ENCODE measurements at places on chromosomes 7 and 10. TPM values are rescaled to one million over a fixed set of nuclear protein-coding genes. Genes with fewer than 3 reads are reported as not detected.

C10orf71 gene
- 0.13 TPM for polyA plus RNA-seq

DRGX gene
- polyA plus RNA-seq, result not detected

CADPS2 gene
- 67.2 TPM for polyA plus RNA-seq

AEBP1 gene
- polyA plus RNA-seq, result 79.6 TPM

PTPRE gene
- 5.6 TPM for polyA plus RNA-seq

VWC2 gene
- 1.1 TPM for polyA plus RNA-seq

ACTL6B gene
- not detected for polyA plus RNA-seq

SPDYE16 gene
- polyA plus RNA-seq, result 1.6 TPM

HSPA12A gene
- polyA plus RNA-seq, result 33.4 TPM

IFIT1 gene
- polyA plus RNA-seq, result 21.4 TPM

GRM8 gene
- polyA plus RNA-seq, result 8.7 TPM

DNAJC12 gene
- 12.1 TPM for polyA plus RNA-seq

CALML5 gene
- polyA plus RNA-seq, result not detected

GARIN1A gene
- 2.7 TPM for polyA plus RNA-seq

ITGB8 gene
- 33.1 TPM for polyA plus RNA-seq

ETV1 gene
- polyA plus RNA-seq, result 40.5 TPM

AS3MT gene
- 23.2 TPM for polyA plus RNA-seq

SLC26A4 gene
- 2.1 TPM for polyA plus RNA-seq

DNAH11 gene
- polyA plus RNA-seq, result 4.3 TPM

GFRA1 gene
- polyA plus RNA-seq, result 30.2 TPM

SH2B2 gene
- polyA plus RNA-seq, result 5.3 TPM

NODAL gene
- 0.45 TPM for polyA plus RNA-seq

ACHE gene
- 6.7 TPM for polyA plus RNA-seq

ANKRD7 gene
- polyA plus RNA-seq, result 4.2 TPM

ELFN1 gene
- 14.8 TPM for polyA plus RNA-seq

CCL24 gene
- not detected for polyA plus RNA-seq

ZNF727 gene
- polyA plus RNA-seq, result 1.0 TPM

UTF1 gene
- polyA plus RNA-seq, result not detected

CFTR gene
- 6.0 TPM for polyA plus RNA-seq

SLC13A4 gene
- polyA plus RNA-seq, result 6.7 TPM

ADAM22 gene
- 12.7 TPM for polyA plus RNA-seq

MRC1 gene
- polyA plus RNA-seq, result 10.2 TPM

PIP gene
- polyA plus RNA-seq, result not detected

SUPV3L1 gene
- polyA plus RNA-seq, result 43.3 TPM

MKX gene
- 0.09 TPM for polyA plus RNA-seq

MYL7 gene
- polyA plus RNA-seq, result 0.62 TPM

CLEC5A gene
- 0.29 TPM for polyA plus RNA-seq

OR2A5 gene
- not detected for polyA plus RNA-seq

Data from renal cortex interstitium (tissue), 15 donors.